ENCODE measurements at places on chromosomes 11 and 22.

GRCh38 chr11:58024601-58025091 is 965 bp downstream of the OR9Q1 start:
- DNase-seq = no peak

DNA sequence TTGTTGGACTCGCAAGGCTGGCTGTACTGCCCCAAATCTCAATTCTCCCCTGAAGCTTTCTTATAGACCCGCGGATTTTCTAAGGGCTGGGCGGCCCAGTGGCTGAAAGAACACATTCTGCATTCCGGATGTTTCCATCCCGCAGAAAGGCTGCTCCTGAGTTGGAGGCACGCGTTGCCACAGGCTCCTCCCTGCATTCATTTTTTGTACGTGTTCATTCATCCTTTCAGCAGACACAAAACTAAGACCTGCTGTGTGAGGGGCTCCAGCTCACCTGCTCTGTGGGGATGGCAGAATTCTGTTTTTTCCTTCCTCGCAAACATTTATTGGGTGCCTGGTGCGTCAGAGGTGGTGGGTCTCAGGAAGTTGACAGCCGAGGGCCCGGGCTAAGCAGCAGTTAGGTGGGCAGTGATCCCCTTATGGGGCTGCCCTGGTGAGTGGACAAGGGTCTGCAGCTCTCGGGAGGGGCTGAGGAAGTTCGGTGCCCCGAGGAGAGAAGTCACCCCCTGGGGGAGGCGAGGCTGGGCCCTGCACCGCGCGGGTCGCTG is 23.7 kb downstream of the SHANK3 start:
- DNase-seq = no peak

- peak; percentile 99 for DNase-seq
These were observed 749 bp upstream of the BEST1 start for GRCh38 chr11:61949169-61950034.

- no peak for DNase-seq
These were observed 24.1 kb upstream of the POU2AF1 start for GRCh38 chr11:111403051-111403726.

DNA sequence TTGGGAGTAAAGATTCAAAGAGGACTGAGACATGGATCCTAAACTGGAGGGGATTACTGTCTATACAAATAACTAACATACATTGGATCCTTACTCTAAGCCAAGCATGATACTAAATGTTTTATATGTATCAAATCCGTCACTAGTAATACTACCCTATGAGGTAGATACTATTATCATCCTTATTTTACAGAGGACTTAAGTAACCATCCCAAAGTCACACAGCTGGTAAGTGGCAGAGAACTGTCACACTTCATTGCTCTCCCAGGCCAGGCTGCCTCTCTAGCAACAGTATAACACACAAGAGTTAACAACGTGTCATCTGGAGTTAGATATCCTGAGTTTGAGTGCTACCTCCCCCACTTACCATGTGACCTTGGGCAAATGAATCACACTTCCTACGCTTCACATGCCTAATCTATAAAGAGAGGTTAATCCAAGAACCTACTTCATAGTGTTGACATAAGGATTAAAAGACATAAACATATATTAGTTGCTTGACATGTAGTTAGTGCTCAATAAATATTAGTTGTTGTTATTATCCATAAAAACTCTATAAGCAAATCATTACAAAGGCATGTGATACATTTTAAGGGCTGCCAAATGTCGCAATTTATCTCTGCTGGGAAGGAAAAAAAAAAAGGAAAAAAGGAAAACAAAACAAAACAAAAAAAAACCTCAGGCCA is 33.8 kb upstream of the SPON1 start:
- no peak for DNase-seq

GRCh38 chr11:96237766-96238266 is 105.2 kb downstream of the MAML2 start:
- no peak for DNase-seq

GRCh38 chr22:19213001-19213400 is 34.5 kb upstream of the SLC25A1 start:
- no peak for DNase-seq

- no peak for DNase-seq
These were observed 418.7 kb downstream of the SOX6 start for GRCh38 chr11:15937601-15938120.

Data from SK-N-MC (cell line).